ENCODE measurements at places on chromosomes 11 and 22.

DNA sequence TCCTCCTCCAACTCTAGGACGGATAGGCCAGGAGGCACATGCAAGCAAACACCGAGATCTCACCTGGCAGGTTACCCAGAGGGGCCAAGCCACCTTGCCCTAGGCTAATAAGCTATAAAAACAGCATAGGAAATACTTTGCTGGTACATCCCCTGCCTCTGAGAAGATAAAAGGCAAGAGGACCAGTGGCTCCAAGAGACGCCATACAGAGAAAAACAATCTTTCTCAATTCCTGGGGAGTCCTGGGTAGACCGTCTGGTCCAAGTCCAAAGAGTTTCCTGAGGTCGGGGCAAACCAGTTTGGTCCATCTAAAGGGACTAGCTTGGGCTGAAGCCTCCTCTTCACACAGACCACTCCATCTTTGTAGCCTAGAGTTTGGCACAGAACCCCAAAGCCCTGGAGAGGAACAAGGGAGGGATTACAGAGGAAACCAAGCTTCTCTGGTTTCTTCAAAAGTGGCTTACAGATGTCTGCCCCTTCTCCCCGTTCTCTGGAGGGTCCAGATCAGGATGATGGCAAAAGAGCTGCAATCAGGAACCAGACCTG is 40.4 kb downstream of the NUMA1 start:
- DNase-seq, result peak; percentile 41

DNA sequence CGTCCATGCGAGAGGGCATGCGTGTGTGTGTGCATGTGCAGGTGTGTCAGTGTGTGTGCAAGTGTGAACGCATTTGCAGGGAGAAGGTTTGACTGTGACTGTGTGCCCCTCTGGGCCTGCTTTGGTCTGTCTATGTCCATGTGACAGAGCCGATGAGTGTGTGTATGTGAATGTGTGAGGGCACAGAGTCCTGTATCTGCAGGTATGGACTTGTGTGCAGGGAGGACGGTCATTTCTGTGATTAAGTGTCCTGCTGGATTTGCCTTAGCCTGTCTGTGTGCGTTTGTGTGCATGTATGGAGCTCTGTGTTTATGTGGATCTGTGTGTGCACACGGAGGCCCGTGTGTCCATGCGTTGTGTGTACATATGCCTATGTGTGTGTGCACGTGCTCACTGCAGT is 5.4 kb downstream of the EMID1 start:
- no peak for DNase-seq

GRCh38 chr22:41445129-41446056 is 1.2 kb downstream of the TOB2 start:
- peak; percentile 31 for DNase-seq

DNA sequence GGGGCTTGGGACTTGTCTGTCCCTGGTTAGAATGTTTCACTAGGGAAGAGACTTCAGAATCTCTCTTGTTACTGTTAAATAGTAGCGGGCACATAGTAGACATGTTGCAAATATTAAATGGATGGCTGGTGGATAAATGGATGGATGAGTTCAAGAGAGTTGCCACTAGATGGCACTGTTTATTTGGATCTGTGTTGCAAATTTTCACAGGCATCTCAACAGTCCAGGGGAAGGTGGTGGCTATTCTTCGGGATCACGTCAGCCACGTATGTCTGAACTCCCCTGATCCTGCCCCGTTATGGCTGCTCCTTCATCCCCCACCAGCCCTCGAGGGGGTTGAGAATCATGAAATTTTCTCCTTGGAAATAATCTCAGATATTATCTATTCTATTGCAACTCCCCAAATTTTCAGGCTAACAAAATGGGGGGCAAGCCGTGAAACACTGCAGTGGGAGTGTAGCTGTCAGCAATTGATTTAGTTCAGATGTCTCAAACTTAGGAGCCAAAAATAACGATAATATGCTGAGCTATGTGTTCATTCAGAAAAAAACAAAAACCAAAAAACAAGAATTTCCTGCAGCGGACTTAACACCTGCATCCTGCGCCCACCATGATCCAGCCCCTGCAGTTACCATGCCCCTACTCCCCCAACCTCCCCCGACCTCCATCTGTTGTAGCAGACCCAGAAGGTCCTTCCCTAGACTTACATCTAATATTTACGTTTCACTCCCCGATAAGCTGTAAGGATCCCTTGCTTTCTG is 29.1 kb upstream of the BIRC3 start:
- peak; percentile 37 for DNase-seq

GRCh38 chr22:38554281-38554680 is 15.7 kb downstream of the DMC1 start:
- DNase-seq, result no peak
